Suprapubic skin (tissue), 4 donors: ENCODE measurements at places on chromosomes 5 and 9.

- no peak for DNase-seq
Observed at GRCh38 chr9:98549401-98549800, 159.3 kb downstream of the GABBR2 start.

DNA sequence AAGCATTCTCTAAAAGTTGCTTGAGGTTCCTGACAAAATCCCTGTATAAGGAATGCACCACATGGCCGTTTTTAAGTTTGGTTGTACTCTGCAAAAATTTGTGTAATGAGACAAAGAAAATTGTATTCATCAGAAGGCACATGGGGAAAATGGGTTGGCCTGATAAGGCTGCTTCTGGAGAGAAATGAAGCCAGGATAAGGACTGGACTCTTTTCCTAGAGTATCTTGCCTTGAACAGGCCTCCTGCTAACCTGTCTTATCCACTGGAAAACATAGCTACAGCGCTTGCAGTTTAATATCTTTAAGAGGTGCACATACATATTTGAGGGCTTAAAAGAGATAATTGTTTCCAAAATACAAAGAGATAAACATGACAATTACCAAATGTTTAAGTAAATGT lies 41.4 kb upstream of the IFNK start:
- no peak for DNase-seq

DNA sequence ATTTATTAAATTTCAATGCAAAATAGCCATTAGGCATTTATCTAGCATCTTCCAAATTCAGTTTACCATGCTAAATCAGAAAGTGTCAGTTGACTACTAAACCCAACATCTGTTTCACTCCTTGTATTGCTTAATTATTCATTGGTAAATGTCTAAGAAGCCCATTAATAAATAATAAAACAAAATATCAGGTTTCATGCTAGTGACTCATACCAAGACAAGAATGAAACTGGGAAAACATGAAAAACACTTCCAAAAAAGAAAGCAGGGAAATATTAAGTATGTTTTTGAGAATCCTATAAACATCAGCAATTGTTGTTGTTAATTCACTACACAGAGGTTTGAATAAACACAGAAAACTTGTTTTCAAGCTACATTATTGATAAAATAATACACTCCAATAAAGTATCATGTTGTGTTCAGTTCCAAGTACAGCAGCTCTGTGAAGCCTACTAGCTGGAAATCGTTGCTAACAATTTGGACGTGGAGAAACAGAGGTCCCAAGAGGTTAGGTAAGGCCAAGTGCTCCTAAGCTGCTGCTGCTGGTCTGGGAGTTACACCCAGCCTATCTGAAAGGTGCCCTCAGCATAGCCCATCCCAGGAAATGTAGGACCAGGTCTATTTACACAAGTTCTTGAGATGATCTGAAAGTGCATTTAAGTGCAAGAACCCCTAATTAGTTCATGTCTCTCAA lies 78.8 kb downstream of the GNAQ start:
- DNase-seq: no peak

- DNase-seq: no peak
Observed at GRCh38 chr5:106759581-106759980, 911.2 kb downstream of the EFNA5 start.

- DNase-seq: peak; percentile 74
Observed at GRCh38 chr5:108380531-108381349, 1.2 kb downstream of the FBXL17 start.

- DNase-seq: no peak
Observed at GRCh38 chr5:91632871-91633270, 249.8 kb upstream of the ARRDC3 start.

DNA sequence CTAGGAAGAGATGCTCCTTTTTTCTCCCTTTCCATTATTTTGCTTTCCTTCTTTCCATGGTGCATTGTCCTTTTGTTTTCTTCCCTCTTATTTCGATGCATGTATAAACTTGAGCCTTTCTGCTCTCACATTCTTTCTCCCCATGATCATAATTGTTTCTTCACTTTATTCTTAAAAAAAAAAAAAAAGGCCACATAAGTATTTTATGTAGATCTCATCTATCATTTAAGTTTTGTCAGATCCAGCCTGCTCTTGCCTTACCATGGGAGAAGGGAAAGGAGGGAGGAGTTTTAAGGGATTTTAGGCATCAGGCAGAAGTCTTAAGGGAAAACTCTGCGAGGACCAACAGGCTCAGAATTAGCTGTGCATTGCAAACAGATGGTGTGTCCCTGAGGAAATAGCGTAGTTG lies 11.1 kb downstream of the TGFBR1 start:
- no peak for DNase-seq

DNA sequence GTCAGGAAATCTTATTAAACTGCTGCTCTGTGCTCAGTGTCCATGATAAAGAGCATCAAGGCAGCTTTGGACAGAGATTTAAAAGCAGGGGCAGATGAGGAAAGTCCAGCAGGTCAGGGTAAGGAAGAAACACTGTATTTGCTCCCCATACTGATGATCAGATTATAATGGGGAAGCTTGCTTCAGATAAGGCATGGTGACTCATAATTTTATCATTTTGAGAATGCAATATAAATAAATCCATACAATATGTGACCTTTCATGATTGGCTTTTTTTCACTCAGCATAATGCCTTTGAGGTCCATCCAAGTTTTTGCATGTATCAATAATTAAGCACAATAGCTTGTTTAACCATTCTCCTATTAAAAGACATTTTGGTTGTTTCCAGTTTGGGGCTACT lies 48.1 kb upstream of the LHFPL2 start:
- no peak for DNase-seq

DNA sequence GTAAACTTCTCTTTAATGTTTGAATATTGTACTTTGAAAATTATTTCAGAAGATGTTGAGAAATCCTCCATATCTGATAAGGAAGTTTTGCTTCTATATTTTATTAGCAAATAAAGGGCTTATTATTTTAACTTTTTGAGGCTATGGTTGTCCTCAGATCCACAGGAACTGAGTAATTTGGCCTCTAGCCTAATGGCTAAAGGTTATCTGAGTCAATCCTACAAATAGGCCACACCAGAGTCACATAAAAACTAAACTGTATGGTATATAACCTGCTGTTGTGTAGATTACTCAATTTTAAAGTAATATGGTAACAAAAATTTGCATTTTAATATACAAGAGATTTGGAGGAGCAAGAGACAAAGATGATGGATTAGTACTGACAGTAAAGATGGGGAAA lies 549.2 kb upstream of the GRAMD2B start:
- DNase-seq: no peak

DNA sequence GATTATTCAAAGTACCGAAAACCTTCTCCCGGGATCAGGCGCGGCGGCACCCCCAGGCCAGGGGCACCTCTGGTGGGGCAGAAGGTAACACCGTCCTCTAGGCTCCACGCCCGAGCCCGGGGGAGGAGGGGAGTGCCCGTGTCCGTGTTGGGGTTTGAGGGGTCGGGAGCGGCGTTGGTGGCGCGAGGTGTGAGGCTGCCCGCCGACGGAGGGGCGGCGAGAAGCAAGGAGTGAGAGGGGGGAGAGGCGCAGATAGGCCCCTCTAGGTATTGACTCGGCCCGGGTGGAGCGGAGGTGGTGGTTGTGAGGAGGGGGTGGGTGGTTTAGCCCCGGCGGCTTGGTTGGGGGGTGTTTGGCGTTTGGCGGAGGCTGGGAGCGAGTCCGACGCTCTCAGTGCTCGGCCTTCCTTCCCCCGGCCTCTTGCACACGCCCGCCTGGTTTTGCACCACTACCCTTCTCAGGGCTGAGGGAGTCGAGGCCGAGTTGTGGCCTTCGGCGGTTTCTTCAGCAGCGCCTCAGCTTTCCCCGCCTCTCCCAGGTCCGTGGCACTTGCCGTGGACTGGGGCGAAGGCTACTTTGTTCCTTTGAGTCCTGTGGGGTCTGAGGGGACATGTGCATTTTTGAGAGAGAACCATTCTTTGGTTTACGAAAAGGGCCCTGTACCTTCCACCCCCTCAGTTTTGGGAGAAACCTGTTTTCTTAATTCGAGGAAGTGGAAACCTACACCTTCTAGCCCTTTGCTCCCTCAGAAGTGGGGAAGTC lies 450 bp downstream of the GPBP1 start:
- DNase-seq: no peak

GRCh38 chr5:3736926-3737325 lies 141.3 kb downstream of the IRX1 start:
- DNase-seq: no peak

GRCh38 chr5:55763746-55764420 lies 26.0 kb downstream of the DDX4 start:
- no peak for DNase-seq

DNA sequence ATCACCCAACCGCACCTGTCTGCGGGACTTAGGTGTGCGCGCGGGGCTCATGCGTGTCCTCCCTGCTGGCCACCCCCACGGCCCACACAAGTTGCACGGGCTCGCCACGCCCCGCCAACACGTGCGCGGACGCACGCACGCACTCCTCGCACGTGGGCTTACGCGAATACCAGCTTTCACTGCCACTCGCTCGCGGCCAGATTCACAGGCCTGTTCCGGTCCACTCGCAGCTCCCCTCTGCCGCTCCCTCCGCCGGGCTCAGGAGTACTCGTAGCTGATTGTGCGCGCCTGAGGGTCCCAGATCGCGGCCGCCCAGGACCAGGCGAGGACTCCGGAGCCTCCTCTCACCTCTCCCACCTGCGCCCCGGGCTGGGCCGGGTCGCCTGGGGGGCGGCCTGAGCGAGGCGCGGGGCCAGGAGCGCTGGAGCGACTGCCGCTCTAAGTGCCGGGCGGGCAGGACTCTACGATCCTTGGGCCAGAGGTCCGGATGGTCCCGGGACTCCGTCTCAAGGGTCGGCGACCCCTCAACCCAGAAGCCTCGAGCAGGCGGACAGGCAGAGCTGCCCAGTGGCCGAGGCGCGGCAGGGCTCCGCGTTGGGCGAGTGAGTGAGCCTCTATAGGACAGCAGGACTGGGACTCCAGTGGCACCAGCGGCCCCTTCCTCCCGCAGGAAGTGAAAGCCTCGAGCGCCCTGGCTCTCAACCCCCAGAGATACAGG lies 3.4 kb downstream of the PCDHGC5 start:
- no peak for DNase-seq

DNA sequence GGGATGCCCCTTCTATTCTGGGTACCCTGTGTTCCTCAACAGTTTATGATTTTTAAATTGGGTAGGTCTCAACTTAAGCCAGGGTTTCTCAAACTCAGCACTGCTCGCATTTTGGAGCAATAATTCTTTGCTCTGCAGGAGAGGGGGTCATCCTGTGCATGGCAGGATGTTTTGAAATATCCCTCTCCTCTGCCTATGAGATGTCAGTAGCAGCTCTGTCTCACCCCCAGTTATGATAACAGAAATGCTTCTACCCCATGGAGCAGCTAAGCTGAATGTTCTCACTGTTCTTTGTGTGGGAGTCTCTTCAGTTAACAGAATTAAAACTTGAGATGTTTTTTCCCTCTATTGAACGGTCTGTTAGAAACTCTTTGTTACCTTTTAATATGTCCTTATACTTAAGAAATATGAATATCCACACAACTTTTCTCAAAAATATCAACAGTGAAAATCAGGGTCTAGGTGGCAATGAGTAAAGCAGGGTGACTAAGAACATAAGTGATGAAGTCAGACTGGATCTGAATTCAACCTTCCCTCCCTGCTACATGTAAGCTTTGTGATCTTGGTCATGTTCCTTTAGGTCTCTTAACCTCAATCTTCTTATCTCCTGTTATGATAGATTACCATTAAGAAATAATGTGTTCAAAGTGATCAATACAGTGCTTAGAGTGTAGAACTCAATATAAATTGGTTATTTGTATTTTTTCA lies 89.0 kb downstream of the CAMK4 start:
- no peak for DNase-seq

- no peak for DNase-seq
Observed at GRCh38 chr9:76887951-76888350, 18.0 kb downstream of the PRUNE2 start.

GRCh38 chr9:18673179-18673578 lies 199.2 kb downstream of the ADAMTSL1 start:
- DNase-seq: no peak

GRCh38 chr9:133884907-133885744 lies 107.0 kb downstream of the VAV2 start:
- DNase-seq: no peak

DNA sequence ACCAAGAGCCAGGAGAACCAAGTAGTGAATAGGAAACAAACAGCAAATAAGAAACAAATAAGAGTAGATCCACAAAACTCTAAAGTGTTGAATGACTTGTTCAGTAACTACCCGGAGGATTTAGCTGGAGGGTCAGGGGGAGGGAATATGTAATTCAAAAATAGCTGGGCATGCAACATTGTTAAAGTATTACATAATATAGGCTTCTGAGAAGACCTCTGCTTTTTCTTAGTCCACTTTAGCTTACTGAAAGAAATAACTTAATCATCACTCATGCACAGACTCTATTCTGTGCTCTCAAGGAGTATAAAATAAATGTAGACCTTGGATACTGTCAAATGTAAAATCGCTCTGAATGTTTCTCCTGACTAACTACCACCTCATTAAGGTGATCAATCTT lies 183.2 kb upstream of the POU5F2 start:
- no peak for DNase-seq

- no peak for DNase-seq
Observed at GRCh38 chr5:141570655-141571054, 48.1 kb downstream of the DIAPH1 start.

- DNase-seq: peak; percentile 87
Observed at GRCh38 chr9:95316794-95317118, 753 bp downstream of the FANCC start.

DNA sequence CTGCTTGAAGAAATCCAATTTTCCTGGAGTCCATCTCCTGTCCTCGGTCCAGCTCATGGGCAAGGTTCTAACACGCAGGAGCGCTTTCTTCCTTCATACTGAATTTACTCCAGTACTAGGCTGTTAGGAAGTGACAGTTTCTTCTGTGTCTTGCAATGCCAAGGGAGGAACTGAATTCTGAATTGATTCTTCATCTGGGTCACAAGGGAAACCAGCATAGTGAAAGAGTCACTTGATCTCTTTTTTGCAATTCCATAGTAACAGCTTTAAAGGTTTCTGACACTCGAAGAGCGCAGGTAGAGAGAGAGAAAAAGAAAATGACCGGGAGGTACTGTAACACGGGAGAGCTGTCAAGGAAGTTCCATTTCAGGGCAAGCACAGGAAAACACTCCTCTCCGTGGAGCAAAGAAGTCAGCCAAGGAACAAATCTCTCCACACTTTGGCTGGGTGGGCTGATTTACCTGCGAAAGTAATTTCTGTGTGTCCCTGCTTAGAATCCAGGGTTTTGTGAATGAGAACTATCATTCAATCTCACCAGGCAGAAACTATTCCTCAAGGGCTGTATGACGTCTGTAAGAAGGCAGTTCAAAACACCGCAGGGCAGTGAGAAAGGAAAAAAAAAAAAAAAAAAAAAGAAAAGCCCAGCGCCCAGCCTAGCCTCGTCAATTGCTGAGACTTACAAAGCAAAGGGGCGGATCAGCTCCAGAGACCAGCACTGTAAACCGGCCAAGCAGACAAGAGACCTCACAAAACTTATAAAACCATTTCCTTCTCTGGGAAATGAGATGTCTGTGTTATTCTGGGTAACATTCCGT lies 617.8 kb downstream of the PDE4D start:
- no peak for DNase-seq

DNA sequence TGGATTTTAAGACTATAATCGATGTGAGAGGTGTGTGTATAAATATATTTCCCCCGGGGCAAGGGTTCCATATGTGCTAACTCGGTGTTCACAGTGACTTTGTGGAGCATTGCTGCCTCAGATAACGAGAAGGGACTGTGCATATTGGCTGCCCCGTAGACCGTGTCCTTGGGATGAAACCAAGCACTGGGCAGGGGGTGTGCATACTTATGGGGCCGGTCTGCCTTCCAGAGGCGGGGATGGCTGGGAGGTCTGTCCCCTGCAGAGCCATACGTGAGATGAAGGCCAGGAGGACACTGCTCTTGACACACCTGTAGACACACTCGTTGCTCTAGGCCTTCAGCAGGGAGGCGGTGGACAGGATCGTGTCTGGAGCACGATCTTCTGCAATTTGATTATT lies 56.0 kb upstream of the ZNF354A start:
- no peak for DNase-seq
